ENCODE measurements at places on chromosomes 4 and X. TPM values are rescaled to one million over a fixed set of nuclear protein-coding genes. Genes with fewer than 3 reads are reported as not detected.

GRCh38 chrX:69506617-69507499, 2.7 kb downstream of the NALF2 start:
- no peaks in the 10 kb centered on the region for H3K27me3 ChIP-seq
- H3K4me3 ChIP-seq: no peak overlapping the region
- H3K36me3 ChIP-seq: no peaks in the 10 kb centered on the region
- DNase-seq: no peak

GRCh38 chr4:73018595-73018994, 50.9 kb downstream of the COX18 start:
- no peaks in the 10 kb centered on the region for H3K36me3 ChIP-seq
- no peaks in the 10 kb centered on the region for H3K4me1 ChIP-seq
- H3K4me3 ChIP-seq: no peak overlapping the region
- no peak for DNase-seq
- no peak overlapping the region for H3K27ac ChIP-seq
- no peaks in the 10 kb centered on the region for H3K27me3 ChIP-seq

- no peak overlapping the region for H3K4me3 ChIP-seq
- H3K36me3 ChIP-seq: no peaks in the 10 kb centered on the region
- DNase-seq: no peak
- H3K27me3 ChIP-seq: no peaks in the 10 kb centered on the region
- H3K27ac ChIP-seq: no peak overlapping the region
- H3K4me1 ChIP-seq: no peaks in the 10 kb centered on the region
These were observed 32.8 kb downstream of the KCNIP4 start for GRCh38 chr4:21915761-21916160.

DNA sequence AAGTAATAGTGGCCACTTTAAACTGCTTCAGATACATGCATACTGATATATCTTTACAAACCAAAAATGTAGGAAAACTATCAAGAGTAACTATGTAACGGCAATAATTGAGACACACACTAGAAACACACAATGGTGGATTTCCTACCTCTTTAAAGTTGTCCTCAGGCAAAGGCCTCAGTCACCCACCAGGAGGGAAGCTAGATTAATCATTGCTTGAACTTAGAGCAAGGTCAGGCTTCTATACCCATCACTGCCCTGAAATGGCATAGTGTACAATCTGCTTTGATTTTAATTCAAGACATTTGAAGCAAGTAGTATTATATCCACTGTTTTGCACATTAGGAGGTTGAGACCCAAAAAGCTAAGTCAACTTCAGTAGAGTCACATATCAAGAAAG, 110.9 kb downstream of the AREG start:
- no peak overlapping the region for H3K4me3 ChIP-seq
- DNase-seq: no peak
- H3K4me1 ChIP-seq: no peaks in the 10 kb centered on the region
- H3K27ac ChIP-seq: no peak overlapping the region
- H3K36me3 ChIP-seq: no peaks in the 10 kb centered on the region

DNA sequence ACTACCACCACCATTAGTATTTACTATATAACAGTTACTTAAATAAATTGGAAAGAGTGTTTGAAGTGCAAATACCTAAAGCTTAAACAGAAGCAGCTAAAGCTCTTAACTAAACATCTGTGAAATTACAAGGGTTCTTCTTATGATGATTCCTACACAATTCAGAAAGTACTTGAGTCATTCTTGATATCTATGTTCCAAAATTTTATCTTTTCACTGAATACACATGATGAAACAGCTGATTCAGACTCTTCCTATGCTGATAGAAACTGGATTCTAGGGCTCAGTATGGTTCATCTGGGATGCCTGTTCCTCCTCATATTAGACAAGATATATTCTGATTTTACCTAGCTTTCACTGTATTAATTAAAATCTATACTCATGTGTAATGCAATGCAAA, 13.6 kb downstream of the EREG start:
- no peaks in the 10 kb centered on the region for H3K36me3 ChIP-seq
- no peaks in the 10 kb centered on the region for H3K27me3 ChIP-seq
- H3K27ac ChIP-seq: no peak overlapping the region
- no peak for DNase-seq
- no peak overlapping the region for H3K4me3 ChIP-seq
- no peaks in the 10 kb centered on the region for H3K4me1 ChIP-seq

GRCh38 chr4:89410687-89411086, 103.1 kb upstream of the GPRIN3 start:
- no peaks in the 10 kb centered on the region for H3K36me3 ChIP-seq
- no peaks in the 10 kb centered on the region for H3K27me3 ChIP-seq
- H3K4me3 ChIP-seq: no peak overlapping the region
- DNase-seq: no peak
- H3K27ac ChIP-seq: no peak overlapping the region

DNA sequence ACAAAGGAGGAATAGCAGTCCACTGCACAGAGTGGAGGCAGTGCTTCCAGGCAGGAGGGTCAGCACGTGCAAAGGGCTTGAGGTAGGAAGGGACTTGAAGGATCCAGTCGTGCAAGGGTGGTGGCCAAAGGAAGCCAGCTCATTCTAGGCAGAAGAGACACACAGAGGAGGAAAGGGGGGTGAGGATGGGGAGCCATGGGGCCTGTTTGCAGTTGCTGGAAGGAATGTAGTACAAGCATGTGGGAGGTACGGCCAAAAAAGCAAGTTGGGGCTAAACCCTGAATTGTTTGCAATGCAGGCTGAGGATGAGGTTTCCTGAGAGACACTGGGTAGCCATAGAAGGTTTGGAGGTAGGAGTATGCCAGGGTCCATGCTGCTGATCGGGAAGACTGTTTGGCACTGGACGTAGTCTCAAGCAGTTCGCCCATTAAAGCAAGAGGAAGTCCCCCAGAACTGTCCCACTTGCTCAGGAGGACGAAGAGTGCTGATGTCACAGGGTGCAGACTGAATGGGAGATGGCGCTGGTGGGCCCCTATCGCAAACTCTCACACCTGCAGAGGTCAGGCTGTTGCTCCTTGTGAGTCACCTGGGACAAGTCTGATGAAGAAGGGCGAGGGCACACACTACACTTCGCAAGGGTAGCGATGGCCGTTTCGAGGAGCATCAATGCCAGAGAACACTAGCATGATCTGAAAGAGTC, 9.1 kb upstream of the MAN2B2 start:
- no peak overlapping the region for H3K4me3 ChIP-seq
- H3K4me1 ChIP-seq: peaks cover 4% of the 10 kb centered on the region
- peaks cover 55% of the 10 kb centered on the region for H3K27me3 ChIP-seq
- no peak overlapping the region for H3K27ac ChIP-seq

- DNase-seq: no peak
- H3K4me3 ChIP-seq: no peak overlapping the region
- no peak overlapping the region for H3K27ac ChIP-seq
- H3K4me1 ChIP-seq: no peaks in the 10 kb centered on the region
- H3K36me3 ChIP-seq: no peaks in the 10 kb centered on the region
These were observed 1700.6 kb upstream of the TENM3 start for GRCh38 chr4:180542445-180543100.

DNA sequence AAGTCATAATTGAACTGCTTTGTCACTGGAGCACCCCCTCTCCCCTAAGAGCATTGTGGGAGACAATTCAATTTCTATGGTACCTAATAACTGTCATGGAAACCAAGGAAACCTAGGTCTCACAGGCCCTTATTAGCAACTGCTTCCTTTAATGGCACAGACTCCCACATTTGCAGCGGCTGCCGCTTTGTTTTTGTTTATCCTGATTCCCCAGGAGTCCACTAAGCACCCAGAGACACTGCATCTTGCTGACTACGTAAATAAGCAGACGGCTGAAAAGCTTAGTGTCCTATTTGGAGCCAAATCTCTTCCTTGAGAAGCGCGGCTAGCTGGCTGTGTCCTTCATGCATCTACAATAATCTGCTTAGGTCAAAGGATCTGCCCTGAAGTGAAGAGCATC, 494.4 kb downstream of the TMA16 start:
- H3K27ac ChIP-seq: no peak overlapping the region
- no peak overlapping the region for H3K4me3 ChIP-seq
- no peak for DNase-seq
- no peaks in the 10 kb centered on the region for H3K36me3 ChIP-seq
- no peaks in the 10 kb centered on the region for H3K4me1 ChIP-seq

DNA sequence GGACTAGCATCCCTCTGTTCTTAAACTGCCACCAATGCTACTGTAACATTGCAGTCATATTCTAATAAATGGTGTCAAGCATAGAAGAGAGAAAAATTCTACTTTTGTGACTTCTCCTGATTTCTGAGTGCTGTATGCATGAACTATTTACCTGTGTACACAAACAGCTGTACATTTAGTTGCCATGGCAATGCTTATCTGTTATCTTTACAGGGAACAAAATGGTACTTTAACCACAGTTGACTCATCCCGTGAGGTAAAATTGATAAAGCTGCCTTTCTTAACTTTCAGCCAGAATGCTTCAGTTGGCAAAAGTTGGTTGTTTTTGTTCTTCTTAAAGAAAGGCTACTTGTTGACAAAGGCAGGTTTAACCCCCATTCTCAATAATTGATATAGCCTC, 587.5 kb upstream of the MAGEB2 start:
- no peak overlapping the region for H3K27ac ChIP-seq
- no peaks in the 10 kb centered on the region for H3K4me1 ChIP-seq
- H3K27me3 ChIP-seq: no peaks in the 10 kb centered on the region
- no peaks in the 10 kb centered on the region for H3K36me3 ChIP-seq
- DNase-seq: no peak
- no peak overlapping the region for H3K4me3 ChIP-seq

GRCh38 chrX:136731207-136731782, 49.4 kb downstream of the ARHGEF6 start:
- peaks cover 8% of the 10 kb centered on the region for H3K4me1 ChIP-seq
- no peaks in the 10 kb centered on the region for H3K36me3 ChIP-seq
- no peak for DNase-seq
- peak overlapping the region; percentile 66 for H3K27ac ChIP-seq
- H3K27me3 ChIP-seq: no peaks in the 10 kb centered on the region
- H3K4me3 ChIP-seq: peak overlapping the region; percentile 10

GRCh38 chr4:78732332-78733104, 43.6 kb upstream of the BMP2K start:
- H3K36me3 ChIP-seq: no peaks in the 10 kb centered on the region
- no peak overlapping the region for H3K27ac ChIP-seq

DNA sequence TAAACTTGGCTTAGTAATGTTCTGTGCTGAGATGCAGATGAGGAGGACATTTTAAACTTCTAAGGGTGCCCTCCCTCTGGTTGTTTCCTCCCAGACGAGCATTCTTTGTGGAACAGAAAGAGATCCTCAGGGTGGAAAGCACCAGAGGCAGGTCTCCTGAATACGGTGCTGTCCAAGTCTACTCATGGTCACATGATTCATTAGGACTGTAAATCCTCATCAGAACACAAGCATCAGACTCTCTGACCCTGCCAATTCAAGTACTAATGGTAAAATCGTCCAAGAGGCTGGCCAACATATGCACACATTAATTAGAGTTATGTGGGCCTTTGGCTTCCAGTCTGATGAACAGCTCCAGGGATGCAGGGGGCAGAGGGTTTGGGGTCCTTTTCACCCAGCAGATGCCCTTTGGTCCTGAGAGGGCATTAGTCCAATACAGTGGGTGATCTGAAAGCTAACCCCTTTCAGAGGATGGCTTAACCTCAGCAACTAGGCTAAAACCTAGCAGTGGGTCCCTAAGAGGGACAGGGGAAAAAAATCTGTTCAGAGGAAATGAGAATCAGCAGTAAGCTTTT, 18.2 kb downstream of the HAND2 start:
- no peak overlapping the region for H3K4me3 ChIP-seq
- H3K27me3 ChIP-seq: peaks cover 87% of the 10 kb centered on the region
- H3K36me3 ChIP-seq: no peaks in the 10 kb centered on the region
- DNase-seq: no peak
- no peak overlapping the region for H3K27ac ChIP-seq
- no peaks in the 10 kb centered on the region for H3K4me1 ChIP-seq

The AMOT gene
- total RNA-seq: 143 TPM

The ALPK1 gene
- total RNA-seq: 2.3 TPM

The F8A2 gene
- not detected for total RNA-seq

The AMBN gene
- total RNA-seq: not detected
